ENCODE measurements at places on chromosomes 7 and 10.

GRCh38 chr7:112420236-112420861, 29.9 kb upstream of the IFRD1 start:
- DNase-seq: no peak

DNA sequence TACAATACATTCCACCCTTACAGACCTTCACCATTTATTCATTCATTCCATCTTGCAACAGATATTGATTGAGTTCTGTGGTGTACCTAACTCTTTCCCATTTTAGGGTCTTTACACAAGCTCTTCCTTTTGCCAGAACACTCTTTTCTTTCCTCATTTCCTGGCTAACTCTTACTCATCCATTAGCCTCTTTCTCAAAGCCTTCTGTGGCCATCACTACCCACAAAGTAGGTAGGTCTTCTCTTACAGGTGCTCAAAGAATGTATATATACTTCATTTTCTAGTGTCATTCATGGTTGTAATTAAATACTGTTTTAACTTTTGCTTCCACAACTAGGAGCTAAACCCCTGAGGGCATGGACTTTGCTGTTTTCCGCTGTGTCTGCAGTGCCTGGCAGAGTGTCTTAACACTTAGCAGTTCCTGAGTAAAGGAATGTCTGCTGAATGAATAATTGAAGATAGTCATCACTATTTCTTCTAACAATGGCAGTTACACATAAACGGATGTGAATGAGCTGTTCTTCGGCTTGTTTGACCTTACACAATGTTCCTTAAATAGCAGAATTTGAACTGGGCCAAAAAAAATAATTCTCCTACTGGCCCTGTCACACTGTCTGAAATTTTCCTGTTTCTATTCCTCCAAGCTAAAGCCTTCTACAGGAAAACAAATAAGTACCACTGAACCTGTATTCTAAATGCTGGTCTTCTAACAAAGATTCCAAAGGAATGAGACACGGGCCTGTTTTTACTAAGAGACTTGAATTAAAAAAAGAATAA, 15.1 kb downstream of the BCAP29 start:
- no peak for DNase-seq

DNA sequence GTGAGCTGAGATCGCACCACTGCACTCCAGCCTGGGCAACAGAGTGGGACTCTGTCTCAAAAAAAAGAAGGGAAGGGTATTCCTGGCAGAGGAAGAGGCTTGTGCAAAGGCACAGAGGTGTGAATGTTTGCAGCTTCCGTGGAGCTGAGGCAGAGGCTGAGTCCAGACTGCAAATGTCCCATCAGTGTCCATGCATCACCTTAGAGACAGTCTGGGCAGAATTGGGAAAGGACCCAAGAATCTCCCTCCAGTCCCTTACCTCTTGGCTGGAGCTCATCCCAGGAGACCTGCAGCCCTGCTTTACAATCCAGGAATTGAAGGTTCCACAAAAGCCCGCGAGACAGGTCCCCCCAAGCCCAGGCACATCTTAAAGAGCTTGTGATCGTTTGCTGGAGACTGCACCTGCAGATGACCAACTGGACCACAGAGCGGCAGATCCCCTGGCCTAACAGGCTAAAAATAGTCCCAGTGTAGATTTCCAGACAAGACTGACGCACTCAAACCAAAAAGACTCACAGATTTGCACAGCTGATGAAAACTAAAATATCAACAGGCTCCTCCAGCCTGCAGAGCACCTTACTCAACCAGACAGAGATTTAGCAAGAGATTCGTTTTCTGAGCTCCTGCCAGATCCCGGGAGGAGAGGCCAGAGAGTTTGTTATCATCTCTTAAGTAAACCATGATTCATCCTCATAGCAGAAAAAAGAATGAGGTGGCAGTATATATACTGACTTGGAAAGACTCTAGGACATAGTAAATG, 22.9 kb upstream of the NANOS1 start:
- no peak for DNase-seq

- DNase-seq: no peak
Measured at GRCh38 chr10:95122736-95123135, 53.4 kb upstream of the CYP2C8 start.

DNA sequence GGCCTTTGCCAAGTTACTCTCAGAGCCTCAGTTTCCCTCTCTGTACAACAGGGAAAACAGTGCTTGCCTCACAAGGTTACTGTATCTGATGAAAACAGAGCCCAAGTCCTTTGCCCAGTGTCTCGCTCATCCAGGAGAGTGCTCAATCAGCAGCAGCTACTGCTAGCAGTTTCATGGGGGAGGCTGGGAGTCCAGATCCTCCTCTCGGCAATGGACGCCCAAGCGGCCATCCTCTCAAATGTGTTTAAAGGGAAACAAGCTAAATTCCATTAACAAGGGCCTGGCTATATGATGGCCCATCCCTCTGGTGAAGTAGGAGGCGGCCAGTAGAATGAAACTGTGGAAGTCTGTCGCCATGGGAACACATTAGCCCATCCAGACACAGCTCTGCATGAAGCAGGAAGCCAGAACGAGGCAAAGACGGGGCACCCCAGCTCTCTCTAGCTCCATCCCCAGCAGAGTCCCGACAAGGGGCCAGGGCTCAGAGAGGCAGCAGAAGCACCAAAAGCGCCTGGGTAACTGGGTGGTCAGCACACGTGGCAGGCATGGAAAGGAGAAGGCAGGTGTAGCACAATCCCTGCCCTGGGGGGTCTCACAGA, 35.2 kb downstream of the FAM53B start:
- DNase-seq: no peak

DNA sequence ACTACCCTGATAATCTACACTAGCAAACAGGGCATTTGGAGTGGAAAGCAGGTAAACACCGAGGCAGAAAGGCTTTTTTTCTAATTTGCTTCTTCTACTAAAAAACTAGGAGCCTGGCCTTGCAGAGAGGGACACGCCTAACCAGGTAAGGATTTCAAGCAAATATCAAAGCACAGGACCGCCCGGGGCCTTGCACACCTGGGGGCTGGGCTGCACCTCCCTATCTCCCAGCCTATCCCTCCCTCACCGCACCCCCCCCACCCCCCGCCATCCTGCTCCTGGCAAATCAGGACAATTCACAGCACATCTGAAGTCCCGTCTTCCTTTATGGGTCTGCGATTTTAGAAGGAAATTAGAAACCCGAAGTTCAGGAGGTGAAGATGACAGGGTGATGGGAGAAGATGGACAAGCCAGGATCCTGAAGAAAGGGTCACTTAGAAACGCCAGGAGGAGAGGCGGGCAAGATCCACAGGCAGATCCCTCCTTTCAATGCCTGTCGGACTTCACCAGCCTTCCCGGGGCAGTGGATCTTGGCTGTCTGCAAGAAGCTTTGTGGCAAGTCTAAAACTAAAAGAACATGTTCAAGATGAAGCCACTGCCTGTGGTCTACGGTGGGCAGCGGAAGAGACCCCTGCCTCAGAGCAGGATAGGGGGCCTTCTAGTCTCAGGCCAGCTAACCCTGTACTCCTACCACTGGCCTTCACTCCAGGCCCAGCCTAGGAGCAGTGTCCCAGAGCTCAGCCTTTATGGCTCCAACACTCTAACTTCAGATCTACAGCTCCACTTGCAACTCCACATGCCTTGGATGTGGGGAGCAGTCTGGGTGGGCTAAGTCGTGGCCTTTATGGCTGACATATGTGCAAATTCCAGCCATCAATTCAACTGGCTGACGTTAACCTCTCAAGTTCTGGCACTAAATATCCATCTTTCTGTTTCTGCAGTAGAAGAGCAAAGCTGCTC, 43.9 kb downstream of the TNS3 start:
- DNase-seq: no peak

GRCh38 chr7:32047075-32047474, 23.1 kb downstream of the PDE1C start:
- no peak for DNase-seq

DNA sequence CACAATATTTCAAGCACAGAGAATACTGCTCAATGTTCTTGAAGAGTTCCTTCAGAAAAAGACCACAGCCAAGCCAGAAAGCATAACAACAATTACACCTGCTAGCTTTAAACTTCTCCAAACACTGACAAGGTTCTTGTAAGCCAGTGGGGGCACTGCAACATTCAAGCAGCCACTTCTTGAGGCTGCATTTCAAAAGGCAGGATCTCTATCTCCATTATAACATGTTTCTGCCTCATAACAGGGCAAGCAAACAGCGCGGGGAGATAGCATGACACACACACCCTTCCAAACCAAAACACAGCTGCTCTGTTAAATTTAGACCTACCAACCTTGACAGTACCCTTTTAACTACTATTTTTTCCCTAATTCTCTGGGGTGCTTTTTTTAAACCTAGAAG, 30.8 kb downstream of the CHCHD3 start:
- no peak for DNase-seq

- no peak for DNase-seq
Measured at GRCh38 chr10:70410608-70411007, 6.7 kb downstream of the EIF4EBP2 start.

- peak; percentile 23 for DNase-seq
Measured at GRCh38 chr7:100369105-100369504, 4.2 kb upstream of the PILRA start.

- peak; percentile 56 for DNase-seq
Measured at GRCh38 chr10:69451209-69451783, at the start of gene TSPAN15. Gene TSPAN15, plus strand, starts transcription at chr10:69451465. Its CDS starts 130 bp downstream, at chr10:69451595.

- DNase-seq: no peak
Measured at GRCh38 chr7:28071570-28071969, 109.0 kb downstream of the JAZF1 start.

- DNase-seq: no peak
Measured at GRCh38 chr7:65250697-65251395, 122.8 kb upstream of the ZNF92 start.

DNA sequence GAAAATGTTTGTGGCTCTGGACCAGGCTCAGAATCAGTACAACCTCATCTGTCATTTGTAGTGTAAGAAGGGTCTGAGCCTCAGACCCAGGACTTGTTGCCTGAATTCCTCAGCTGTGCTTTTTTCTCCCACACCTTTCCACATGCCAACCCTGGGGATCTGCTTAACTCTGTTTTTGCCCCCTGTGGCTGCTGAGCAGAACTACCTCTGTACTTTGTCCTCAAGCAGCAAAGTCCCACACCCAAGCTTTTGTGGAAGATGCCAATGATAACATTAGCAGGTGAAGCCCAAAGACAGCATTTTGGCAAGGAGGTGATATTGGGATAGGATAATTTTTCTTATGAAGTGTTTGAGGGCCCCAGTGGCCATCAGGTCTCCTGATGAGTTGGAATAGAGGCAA, 5.8 kb upstream of the CYP2C18 start:
- DNase-seq: no peak

DNA sequence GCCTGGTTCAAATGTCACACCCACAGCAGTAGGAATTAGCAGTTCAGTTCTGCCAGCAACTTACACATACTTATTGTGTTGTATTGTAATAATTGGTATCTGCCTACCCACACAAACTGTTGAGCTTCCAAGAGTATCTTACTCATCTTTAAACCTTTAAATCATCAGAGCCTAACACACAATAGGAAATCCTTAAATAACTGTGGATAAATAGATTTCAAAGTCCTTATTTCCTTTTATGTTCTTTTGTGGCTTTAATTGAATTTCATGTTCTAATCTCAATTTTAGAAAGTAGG, 3.9 kb downstream of the CASD1 start:
- no peak for DNase-seq

DNA sequence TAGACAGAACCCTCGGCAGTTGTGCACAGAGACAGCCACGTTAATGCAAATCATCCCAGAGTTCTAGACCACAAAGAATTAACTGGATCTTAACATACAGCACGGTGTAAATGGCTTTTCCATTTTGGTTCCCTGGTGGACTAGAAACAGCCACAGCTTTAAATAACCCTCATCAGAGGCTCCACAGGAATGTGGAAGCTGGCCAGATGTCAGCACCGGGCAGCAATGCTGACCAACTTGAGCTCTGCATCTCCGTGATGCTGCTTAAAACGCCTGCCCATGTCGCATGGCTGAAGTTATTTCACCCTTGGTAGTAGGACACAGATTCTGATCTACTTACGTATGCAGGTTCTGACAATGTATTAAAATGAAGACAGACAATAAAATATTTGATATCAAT, 24.5 kb downstream of the RSU1 start:
- no peak for DNase-seq

All from stimulated activated CD8-positive, alpha-beta memory T cell treated with anti-CD3 and anti-CD28 coated beads, Interleukin-15, amount 100 ng/mL, for 4 hours (primary cell).